ENCODE measurements at places on chromosomes 7 and 10.

DNA sequence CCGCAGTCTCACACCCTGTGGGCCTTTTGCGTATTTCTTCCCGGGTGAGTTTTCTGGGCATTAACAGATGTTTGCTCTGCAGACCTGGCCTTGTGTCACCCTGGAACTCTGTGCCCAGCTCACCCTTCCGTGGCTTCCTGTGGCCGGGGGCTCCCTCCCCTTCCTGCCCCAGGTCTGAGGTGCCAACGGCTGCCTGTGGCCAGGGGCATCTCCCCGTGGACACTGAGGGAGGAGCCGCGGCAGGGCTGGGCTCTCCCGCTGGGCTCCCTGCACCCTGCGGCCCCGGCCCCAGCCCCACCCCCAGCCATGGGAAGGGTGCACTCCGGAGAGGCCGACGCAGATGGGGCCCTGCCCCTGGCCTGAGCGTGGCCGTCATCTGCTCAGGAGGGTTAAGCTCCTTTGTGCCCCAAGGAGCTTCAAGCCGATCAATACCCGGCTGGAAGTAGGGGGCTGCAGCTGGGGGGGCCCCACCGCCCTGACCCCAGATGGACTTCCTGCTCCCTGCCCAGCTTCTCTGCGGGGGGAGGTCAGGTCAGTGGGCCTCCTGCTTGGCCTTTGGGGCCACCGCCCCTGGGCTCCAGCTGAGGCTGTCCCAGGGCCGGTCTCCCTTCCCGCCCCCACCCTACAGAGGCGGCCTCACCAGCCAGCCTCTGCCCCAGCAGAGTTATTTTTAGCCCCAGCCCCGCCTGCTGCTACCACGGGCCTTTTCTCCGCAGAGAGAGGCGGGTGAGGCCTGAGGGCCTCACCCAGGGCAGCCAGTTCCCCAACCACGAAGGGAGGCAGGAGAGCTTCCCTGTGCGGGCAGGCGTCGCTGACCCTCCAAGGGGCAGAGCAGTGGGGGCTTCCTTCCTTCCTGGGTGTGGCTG is 24.2 kb downstream of the PWWP2B start:
- DNase-seq, result peak; percentile 41

DNA sequence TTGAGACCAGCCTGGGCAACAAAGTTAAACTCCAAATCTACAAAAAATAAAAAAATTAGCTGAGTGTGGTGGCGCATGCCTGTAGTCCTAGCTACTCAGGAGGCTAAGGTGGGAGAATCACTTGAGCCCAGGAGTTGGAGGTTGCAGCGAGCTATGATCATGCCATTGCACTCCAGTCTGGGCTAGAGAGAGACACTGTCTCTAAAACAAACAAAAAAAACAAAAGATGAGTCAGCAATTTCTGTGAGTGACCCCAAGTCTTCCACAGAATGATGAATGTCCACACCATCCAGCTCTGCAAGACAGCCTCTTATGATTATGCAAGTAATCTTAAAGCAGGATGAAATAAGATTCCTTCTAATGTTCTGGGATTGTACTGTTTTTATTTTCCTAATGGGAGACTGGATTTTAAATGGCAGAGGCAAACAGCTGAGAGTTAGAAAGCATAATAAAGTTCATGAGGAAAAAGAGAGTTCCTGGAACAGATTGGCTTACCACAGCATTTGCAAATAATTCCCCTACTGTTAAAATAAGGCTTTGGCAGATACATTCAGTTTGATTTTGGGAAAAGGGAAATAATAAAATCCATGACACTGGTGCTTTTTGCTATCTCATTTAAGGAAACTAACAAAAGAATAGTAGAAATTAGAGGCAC is 18.9 kb upstream of the PRKAR2B start:
- peak; percentile 62 for DNase-seq

- peak; percentile 65 for DNase-seq
These were observed 44.4 kb downstream of the MYPN start for GRCh38 chr10:68153473-68154210.

- DNase-seq, result no peak
These were observed 76.4 kb downstream of the ABCC2 start for GRCh38 chr10:99858849-99859248.

- DNase-seq, result no peak
These were observed 151.5 kb upstream of the VIPR2 start for GRCh38 chr7:159296093-159296681.

DNA sequence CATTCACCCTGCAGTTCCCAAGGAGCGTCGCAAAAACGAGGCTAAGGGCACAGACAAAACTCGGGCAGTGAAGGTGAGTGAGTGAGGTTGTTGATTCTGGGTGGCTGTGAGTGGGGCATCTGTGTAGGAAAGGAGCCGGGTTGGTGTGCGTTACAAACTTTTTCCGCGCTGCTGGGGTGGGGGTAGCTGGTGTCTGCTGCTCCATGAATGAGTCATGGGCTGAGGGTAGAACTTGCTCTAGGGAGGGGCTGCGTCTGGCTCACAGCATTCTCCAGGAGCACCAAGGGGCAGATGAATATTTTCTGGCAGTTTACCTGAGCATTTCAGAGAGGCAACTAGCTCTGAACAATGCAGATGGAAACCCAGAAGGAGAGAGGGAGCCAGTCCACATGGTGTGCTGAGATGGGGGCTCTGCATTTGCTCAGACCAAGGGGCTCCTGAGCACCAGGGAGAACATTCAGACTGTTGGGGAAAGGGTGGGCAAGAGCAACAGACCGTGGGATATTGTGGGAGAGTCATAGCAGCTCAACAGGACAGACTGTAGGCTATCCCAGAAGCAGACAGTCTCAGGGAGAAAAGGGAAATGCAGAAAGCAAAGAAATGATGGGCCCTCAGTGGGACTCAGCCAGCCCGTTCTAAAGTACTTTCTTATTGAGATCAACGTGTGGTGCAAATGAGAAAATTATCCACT is 18.8 kb downstream of the NOBOX start:
- peak; percentile 17 for DNase-seq

DNA sequence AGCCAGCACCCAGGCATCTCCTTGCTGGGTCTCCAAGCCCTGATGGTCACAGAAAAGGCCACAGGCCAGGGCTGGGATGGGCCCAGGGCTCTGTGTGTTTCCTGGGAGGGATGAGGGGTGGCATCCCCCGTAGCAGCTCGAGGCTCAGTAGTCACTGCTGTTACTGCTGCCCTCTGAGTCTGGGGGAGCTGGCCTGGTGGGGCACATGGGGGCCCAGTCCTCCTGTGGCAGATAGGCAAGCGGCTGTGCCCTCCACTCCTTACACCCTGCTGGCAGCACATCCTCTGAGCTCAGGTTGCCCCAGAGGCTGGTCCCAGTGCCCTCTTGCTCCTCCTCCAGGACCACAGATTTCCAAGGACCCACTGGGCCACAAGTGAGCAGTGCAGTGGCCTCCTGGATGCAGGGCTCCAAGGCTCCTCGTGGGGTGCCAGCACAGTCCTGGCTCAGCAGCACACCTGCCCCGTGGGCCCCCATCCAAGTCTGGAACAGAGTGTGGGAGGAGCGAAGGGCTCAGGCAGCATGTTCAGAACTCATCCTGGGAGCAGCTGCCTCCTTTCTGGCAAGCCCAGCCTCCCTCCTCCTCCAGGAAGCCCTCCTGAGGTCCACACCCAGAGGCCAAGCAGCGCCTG is 31.5 kb upstream of the TUBB8 start:
- DNase-seq, result no peak

DNA sequence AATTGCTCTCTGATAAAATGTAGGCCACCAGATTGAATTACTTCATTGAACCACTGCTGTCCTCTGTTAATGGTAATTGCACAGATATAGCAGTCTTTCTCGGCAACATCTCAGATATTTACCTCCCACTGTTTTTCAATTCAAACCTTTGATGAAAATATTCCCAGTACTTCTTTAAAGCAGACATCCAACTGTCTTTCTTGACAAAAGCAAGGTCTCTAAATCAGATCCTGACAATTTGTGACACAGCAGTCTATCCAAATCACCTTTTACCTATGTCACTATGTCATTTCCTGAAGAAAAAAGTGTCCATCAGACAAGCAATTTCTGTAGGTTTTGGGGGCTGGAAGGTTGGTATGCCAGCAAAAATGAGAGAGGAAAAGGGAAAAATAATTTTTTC is 555.7 kb downstream of the AUTS2 start:
- DNase-seq, result no peak

- no peak for DNase-seq
These were observed 81.4 kb upstream of the EMX2 start for GRCh38 chr10:117460846-117461765.

GRCh38 chr10:117541909-117542705 is 439 bp upstream of the EMX2 start:
- peak; percentile 71 for DNase-seq

DNA sequence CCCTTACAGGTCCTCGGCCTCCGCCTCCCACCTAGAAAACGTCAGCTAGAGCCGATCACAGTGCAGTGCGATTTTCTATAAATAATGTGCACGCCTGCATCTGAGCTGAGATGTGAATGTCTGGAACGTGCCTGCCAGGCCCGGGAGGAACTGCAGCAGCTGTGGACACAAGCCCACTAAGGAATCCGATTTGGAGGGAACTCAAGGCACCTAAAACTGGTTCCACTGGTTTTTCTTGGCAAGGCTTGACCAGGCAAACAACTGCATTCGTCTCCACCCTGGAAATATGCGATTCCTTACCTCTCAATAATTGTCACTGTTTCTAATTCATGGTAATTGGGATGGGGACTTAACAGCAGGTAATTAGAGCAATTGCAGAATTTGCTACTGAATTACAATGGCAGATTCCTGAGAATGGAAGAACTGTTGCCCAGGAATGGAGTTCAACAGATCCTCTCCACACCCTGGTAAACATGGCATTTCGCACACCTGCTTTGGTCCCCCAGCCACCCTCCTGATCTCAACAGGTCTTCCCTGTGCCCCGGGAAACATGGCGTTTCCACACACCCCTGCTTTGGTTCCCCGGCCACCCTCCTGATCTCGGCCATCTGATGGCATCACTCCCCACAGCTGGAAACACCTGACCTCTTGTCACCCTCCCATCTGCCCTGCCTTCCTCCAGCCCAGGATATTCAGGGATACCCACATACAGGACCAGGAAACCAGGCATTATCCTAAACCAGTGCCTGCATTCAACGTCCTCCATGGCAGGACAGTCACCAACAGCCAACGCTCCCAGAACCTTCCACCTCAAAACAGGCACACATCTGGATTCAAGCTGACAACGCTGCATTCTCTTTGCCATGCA is 76.0 kb downstream of the DIP2C start:
- DNase-seq, result no peak

GRCh38 chr10:66822801-66823200 is 103.0 kb upstream of the LRRTM3 start:
- DNase-seq, result no peak

- DNase-seq, result no peak
These were observed 22.0 kb downstream of the PRTFDC1 start for GRCh38 chr10:24930427-24930826.

DNA sequence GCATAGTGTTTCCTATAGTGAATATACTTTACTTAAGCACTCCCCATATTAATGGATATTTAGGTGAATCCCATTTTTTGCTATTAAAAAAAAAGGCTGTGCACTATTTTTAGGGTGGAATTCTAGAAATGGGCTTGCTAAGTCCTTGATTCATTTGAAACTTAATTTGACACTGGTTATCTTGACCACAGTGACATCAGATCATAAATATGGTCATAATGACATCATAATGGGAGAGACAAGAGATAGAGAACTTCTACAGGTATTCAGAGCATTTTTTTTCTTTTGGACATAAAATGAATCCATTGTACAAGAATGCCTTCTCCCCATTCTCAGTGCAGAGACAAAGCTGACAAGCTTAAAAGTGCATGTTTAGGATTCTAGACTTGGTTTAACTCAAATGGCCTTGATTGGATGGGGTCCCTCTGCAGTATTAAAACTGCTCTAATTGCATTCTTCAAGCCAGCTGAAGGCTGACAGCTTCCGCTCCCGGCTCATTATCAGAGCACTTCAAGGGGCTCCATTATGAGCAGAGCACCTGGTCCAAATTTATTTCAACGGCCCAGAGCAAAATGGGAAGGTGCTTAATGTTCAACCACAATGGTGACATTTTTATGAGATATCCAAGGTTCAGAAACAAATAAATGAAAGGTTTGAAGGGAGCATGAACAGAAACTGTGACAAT is 104.8 kb downstream of the JAZF1 start:
- no peak for DNase-seq

GRCh38 chr10:86673216-86673826 is 5.0 kb downstream of the LDB3 start:
- DNase-seq, result no peak

DNA sequence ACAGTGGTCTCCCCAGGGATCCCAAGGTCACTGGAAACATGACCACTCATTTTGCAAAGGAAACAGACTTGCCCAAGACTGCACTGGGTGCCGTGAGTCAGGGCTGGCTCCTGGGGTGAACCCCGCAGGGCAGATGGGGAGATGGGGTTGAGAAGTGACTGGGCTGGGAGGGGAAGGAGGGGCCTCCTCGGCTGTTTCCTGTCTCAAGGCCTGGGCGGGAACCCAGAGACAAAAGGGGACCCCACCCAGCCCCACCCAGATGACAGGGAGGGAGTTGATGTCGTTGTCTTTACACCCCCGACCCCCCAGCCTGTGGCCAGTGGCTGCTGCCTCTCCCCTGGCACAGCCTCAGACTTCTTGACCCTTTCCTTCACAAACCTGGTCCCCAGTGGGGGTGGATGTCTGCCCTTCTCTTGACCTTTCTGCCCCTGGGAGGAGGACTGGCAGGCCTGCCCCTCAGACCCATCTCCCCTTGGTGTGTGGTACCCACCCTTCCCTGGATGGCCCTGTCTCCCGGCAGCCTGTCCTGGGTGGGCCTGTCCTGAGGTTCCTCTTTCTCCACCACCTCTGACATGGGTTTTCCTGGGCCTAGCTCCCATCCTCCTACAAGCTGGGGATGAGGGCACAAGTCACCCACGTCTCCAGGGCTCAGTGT is 1.4 kb downstream of the MYO1G start:
- DNase-seq, result no peak

GRCh38 chr10:130016993-130017630 is 53.0 kb upstream of the EBF3 start:
- no peak for DNase-seq

- DNase-seq, result peak; percentile 84
These were observed 33.1 kb downstream of the SMC3 start for GRCh38 chr10:110600487-110601101.

DNA sequence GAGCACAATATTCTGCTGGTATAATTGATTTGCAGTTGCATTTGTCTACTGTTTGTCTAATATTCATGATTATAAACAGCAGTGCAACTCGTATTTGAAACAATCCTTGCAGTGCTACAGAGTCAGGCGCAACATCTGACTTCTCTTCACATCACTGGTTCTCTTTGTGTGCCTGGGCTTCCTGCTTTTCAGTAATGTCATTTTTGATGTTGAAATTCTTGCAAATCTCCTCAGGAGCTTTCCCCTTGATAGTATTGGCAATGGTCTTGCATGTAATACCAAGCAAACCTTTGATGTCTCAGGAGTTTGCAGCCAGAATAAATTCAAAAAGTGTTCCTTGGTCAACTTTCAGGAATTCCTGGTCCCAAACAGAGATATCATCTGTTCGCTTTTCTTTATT is 20.2 kb downstream of the HPS6 start:
- DNase-seq, result no peak

Data from common myeloid progenitor, CD34-positive (primary cell).